HCT116 (cell line): ENCODE measurements at places on chromosomes 13 and 19.
A peak's percentile ranks its signal among the peaks of the same experiment; 100 is the strongest.

- DNase-seq = no peak
Observed at GRCh38 chr13:112477070-112477619, 101.0 kb downstream of the SPACA7 start.

- no peak for DNase-seq
Observed at GRCh38 chr19:18776736-18777135, 14.4 kb downstream of the COMP start.

DNA sequence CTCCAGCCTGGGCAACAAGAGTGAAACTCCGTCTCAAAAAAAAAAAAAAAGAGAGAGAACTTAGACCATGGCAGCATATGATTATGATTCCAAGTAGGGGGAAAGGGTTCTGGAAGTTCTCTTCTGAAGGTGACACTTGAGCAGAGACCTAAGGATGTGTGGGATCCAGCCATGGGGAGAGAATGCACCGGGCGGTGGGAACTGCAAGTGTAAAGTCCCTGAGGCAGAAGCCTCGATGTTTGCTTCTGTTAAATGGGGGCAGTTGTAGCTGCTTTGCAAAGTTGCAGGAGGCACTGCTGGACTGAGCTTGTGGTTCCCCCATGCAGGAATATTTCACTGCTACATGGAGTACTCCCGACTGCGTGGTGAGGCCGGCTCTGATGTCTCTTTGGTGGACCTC is 9.1 kb downstream of the SLC44A2 start:
- no peak for DNase-seq

DNA sequence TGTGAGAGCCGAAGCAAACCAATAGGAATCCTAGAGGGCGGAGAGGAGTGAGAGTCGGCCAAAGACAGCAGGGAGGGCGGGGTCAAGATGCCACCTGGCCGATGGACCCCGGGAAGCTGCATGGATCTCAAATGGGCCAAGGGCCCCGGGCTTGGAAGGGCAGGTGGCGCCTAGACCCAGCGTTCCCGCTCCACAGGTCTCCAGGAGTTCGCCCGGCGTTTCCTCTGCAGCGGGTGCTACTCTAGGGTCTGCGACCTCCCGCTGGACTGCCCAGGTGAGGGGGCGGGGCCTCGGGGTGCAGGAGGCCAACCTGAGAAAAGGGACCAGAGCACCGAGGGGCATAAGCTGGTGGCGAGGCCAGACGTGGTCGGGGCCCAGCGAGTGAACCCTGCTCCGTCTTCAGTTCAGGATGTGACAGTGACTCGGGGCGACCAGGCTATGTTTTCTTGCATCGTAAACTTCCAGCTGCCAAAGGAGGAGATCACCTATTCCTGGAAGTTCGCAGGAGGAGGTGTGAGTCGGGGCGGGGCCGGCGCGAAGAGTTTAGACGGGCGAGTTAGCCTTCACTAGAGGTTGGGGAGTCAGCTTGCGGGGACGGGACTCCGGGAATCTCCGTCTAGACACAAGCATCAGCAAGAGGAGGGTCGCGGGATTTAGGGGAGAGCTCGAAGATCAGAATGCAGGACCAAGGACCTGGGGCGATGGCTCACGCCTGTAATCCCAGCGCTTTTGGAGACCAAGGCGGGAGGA is 9.9 kb downstream of the SPACA6 start:
- no peak for DNase-seq

- no peak for DNase-seq
Observed at GRCh38 chr19:45103508-45104319, 10.7 kb downstream of the PPP1R37 start.

GRCh38 chr13:49533591-49534269 is 38.0 kb downstream of the PHF11 start:
- DNase-seq = no peak

DNA sequence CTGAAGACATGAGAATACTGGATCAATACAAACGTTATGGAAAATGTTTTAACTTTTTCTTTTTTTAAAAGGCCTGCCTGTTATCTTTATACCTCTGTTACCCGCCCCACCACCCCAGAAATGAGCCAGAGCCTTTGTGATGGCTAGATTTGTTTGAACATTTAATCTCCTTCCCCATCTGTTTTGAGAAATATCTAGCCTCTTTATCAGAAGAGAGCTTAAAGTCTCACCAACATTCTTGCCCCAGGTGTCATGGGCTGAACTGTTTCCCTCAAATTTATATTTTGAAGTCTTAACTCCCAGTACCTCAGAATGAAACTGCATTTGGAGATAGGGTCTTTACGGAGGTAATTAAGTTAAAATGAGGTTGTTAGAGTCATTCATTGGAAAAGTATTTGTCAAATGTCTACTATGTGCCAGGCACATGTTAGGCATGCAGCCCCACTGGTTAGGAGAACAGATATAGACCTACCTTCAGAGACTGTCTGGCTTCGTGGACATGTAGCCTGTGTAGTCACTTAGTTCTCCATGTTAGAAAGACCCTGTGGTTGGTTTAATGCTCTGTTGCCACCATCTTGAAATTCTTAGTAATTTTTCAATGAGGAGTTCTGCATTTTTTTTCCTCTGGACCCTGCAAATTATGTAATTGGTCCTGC is 6.3 kb upstream of the RB1 start:
- DNase-seq = no peak

DNA sequence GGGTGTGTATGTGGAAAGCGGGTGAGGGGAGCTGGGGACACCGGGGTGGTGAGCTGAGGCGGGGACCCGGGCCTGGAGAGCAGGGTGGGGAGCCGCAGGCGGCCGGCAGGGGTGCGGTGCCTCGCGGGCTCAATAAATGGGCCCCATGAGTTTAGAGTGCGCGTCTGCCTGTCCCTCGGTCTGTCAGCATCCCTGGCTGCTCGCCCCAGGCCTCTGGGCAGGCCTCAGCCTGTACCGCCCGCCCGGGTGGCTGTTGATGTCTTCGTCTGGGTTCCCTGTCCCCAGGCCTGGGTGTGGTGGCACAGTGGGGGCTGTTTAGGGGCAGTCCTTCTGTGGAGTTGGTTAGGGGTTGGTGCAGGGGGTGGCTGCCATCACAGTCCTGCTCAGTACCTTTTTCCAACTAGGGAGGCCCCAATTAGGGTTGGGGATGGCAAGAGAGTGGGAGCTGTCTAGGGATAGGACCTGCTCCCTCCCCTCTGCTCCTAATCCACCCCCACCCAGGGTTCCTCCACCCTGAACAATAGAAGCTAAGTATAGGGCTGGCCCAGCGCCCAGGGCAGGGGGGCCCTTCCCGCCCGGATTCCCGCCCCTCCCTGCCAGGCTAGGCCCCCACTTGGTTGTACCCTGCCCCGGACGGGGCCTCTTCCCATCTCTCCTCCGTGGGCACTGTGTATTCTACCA is 12.2 kb downstream of the CIC start:
- DNase-seq = no peak

DNA sequence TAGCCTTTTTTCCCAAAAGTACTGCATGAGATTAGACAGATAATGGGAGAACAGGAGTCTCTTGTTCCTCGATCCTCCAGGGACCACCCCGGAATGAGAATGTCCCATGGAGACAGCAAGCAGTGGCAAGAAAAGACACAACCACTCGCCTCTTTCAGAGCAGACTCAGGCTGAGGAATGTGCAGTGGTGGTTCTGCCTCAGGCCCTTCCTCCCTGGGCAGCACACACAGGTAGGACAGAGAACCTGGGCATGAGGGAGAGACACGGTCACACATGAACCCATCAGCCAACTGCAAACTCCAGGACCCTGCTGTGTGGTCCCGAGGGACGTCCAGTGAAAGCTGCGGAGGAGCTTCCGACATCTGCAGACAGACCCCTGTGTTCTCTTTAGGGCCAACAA is 31.0 kb downstream of the CRYL1 start:
- no peak for DNase-seq

DNA sequence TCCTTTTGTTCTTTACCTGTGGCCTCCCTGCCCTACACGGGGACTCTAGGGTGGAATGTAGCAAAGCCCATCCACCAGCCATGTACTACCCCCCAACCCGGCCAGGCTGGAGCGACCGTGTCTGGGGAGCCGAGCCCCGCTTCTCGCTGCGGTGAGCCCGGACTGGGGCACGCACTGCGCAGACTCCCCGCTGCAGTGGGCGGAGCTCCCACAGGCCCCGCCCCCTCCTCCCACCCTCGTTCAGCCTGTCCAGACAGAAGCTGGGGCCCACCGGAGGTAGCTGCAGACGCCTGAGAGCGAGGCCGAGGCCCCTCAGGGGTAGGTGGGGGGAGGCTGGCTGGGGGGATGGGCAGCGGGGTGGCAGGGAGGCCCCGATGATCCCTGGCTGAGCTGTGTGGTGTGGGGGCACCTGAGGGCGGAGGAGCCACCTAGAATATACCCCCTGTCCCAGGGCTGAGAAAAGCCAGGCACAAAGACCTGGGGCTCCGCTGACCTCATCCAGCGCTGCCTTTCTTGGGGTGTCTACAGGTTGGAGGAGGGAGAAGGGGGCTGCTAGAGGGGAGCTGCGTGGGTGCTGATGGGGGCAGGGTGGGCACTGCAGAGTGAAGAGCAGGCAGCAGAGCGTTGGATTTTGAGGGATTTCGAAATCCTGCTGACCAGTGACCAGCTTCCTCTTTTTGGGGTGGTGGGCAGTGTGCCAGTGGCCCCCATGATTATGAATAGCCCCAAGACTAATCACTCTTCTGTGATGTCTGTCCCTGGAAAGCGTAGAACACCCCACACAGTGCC is 17.3 kb downstream of the PLD3 start:
- DNase-seq = no peak

GRCh38 chr19:54455786-54456422 is 6.9 kb downstream of the LENG8 start:
- DNase-seq = no peak

DNA sequence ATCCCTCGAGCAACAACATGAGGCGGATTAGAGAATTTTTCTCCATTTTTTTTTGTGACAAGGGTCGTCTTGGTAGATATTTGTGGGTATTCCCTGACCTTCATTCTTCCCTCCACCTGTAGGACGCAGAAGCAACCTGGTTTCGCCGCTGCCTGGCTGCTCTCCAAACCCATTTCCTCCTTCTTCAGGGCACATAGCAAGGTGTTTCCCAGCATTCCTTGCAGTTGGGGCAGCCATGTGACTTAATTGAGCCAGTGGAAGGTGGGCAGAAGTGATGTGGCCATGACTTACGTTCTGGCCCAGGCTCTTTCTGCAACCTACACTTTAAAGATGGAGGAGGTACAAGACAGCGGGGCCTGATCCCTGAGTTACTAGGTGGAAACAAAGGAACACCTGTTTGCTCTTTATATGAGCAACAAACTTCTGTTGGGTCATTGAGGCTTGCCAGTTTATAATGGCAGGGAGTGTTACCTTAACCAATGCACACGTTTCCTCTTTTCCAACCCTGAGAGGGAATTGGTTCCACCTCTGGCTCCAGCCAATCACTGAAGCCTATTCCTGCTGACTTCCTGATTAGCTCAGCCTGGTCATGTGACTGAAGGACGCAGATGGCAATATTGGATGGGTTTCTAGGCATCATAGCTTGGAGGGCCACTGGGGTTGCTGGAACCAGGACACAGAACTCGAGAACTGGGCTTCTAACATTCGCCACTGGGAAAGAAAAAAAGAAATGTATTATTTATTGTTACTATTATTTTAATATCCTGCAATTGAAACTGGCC is 30.8 kb upstream of the ZNRF4 start:
- DNase-seq = no peak

DNA sequence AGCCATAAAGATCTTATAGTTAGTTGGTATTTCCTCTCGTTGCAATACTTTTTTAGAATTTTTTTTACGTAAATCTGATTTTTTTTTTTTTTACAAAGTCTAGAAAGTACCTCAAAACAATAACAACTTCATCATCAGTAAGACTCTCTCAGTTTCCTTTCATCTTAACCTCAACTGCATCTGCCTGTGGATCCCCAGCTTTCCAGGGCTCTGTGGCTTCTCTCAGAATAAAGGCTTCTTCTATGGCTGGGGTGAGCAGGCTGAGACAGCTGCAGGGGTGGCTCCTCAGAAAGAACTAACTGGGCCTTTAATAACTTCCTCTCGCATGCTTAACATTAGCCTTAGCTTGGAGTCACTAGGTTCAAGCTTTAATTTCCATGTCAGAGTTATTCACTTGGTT is 4.2 kb downstream of the ZNF506 start:
- no peak for DNase-seq

DNA sequence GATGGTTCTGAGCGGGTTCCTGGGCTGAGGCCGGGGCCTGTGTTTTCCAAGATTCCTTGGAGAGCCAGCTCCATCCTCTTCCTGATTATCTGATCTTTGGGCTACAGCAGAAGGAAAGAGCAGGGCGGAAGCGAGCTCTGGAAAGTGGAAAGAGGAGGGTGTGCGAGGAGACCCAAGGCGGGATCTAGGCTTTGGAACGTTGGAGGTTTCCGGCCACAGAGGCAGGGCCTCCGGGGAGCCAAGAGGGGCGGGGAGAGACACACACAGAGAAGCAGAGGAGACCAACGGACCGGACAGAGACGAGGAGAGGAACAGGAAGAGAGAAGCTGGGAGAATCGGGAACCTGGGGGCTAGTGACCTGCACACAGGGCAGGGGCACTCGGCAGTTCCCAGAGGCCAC is at the start of gene CLEC11A:
Gene CLEC11A (plus strand): TSS at position 296 of the 400 bp plus-strand sequence. CDS start 162 bp downstream, outside the sequence.
- DNase-seq = no peak

DNA sequence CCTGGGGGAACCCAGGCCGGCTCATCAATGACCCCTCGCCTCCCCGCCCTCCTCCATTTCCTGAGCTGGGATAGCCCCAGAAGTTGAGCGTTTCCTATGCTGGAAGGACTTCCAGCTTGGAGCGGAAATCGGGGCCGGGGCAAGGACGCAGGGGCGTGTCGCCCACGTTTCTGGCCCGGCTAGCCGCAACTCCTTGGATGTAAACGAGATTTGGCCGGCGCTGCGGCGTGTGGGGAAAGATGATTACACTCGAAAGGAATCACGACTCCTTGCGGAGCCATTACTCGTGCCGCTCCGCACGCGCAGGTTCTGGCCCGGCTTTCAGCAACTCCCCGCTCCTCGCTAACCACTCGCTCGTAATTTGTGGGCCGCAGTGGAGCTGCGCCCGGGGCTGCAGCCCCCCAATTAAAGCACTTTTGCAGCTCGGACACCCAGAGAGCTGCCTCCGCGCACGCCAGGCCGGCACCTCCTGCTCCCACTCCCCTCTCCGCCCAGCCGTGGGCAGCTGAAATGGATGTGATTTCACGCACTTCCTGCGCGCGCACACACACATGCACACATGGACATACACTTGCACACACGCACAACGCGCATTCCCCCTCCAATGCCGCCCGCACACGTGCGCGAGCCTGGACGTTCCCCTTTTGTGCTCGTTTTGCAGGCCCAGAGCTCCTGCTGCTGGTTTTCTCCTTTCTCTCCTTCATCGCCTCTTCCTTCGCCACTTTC is 15.7 kb downstream of the ZIC5 start:
- no peak for DNase-seq

GRCh38 chr19:55301459-55302317 is 17.9 kb downstream of the BRSK1 start:
- peak; percentile 54 for DNase-seq
